ENCODE measurements at places on chromosomes 1 and 21.

GRCh38 chr1:62175568-62176179, 19.0 kb upstream of the L1TD1 start:
- peak; percentile 45 for DNase-seq

DNA sequence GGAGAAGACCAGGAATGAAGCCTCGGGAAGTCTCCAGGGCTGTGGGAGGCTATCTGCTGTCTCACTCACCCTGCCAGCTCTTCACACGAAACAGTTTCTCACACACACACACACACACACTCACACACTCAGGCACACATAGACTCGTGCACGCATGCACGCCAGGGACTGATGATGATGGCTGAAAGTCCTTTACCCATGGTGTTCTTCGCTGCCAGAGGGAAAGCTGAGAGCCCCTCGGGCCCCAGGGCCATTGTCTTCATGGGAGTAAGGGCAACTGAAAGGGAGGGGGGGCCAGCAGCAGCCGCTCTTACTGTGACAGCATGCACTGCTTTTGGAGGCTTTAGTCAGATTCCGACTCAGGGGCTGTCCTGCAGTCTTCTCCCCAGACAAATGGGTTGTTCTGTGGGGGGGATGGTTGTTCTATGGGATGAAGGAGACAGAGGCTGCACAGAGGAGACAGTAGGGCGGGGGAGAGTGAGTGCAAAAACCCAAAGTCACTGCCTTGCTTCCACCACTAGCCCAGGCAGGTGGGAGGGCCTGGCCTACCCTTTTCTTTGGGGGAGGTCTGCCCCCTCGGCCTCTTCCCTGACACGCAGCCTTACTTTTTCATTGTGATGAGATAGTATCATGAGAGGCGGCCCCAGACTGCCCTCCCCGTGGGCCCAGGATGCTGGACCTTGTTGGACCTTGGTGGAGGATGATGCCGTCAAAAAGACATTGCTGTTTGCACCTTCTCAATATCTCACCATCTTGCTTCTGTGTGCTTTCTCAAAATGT, 29.0 kb downstream of the STUM start:
- no peak for DNase-seq

- no peak for DNase-seq
These were observed 165.1 kb downstream of the TGFB2 start for GRCh38 chr1:218510153-218510772.

DNA sequence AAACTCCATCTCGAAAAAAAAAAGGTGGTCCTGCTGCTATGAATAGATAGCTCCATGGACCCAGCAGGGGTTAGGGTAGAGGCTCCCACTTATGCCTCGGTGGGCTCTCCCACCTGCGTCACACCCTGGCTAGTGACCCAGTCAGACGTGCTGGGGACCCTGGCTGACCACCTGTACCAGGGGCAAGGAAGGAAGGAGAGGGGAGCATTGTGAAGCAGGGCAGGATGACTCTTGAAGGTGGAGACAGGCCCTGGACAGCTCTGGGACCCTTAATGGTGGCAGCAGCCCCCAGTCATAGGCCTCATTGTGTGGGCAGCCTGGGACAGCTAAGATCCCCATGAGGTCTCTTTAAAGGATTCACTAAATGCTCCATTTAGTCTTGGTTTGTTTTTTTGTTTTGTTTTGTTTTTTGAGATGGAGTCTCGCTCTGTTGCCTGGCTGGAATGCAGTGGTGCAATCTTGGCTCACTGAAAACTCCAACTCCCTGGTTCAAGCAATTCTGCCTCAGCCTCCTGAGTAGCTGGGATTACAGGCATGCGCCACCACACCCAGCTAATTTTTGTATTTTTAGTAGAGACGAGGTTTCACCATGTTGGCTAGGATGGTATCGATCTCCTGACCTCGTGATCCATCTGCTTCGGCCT, 10.4 kb upstream of the SNAPIN start:
- no peak for DNase-seq

- no peak for DNase-seq
These were observed 68.5 kb upstream of the ZBTB18 start for GRCh38 chr1:243982447-243983018.

- DNase-seq: no peak
These were observed 214.0 kb downstream of the ZC3H11B start for GRCh38 chr1:219398815-219399396.

- DNase-seq: no peak
These were observed 23.7 kb downstream of the ARHGEF16 start for GRCh38 chr1:3478187-3478586.

GRCh38 chr1:162361349-162361748, 15.3 kb downstream of the SPATA46 start:
- DNase-seq: no peak

- no peak for DNase-seq
These were observed 20.2 kb downstream of the DHRS3 start for GRCh38 chr1:12597792-12598191.

GRCh38 chr1:4058706-4059105, 158.6 kb upstream of the C1orf174 start:
- DNase-seq: no peak

DNA sequence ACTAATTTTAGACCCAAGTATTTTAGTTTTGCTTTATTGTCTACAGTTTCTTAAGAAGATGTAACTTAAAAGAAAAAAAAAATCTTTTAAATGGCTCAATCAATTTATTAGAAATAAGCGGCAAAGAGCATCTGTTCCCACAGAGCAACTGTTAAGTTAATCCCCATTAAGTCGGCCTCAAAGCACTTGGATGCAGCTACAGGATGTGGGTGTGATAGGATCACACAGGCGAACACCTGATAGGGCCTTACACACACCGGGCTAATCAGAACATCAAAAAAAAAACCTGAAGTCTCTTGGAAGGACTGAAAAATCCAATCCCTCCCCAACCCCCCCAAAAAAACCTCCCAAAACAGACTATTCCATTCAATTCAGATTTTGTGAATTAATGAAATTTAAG, 23.0 kb downstream of the APP start:
- no peak for DNase-seq

- no peak for DNase-seq
These were observed 3.6 kb downstream of the RPS8 start for GRCh38 chr1:44778705-44779576.

GRCh38 chr1:156247460-156248322, at the start of gene PAQR6:
TSS of gene PAQR6 (minus strand) at chr1:156248056. CDS start at chr1:156246731, 1,325 bp downstream.
- no peak for DNase-seq

DNA sequence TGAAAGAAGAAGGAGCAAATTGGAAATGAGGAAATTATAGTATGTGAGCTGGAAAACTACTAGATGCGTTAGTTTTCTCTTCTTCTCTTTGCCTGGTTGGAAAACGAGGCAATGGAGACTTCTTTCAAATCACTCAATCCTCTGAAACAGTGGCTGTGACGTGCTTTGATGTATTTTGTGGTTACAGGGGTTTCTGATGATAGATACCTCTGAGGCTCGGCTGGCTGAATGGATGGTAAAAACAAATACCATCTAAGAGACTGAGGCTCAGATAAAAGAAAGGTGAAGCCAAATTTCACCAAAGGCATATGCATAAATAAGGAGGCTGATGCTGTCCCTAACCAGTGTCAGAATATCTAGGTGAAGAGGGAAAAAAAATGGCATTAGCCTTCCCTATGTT, 15.1 kb downstream of the MAB21L3 start:
- DNase-seq: no peak

DNA sequence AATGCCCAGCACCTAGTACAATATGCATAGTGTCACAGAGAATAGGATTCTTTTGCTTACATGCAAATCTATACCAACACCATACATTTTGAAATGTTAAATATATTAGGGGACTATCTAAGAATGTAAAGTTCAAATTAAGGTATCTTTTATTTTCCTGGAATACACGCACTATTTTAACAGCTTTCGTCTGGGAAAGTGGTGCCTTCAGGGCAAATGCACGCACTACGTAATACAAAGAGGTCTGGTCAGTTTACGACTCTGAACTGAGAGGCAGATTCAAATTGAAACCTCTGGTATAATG, 931 bp downstream of the FUBP1 start:
- no peak for DNase-seq

DNA sequence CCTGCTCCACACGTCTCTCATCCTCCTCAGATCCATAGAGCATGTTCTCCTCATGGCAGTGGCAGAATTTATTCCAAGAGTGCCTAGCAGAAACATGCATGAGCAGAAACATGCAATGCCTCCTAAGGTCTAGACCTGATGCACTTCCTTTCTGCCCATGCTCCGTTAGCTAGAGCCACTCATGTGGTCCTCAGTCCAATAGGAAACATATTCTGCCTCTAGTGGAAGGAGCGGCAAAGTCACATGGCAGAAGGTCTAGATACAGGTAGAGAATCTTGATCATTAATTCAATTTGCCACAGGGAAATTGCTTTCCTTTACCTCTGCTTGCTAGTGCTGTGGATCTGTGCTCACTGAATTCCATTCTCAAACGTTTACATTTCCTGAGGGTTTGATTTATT, 130.4 kb downstream of the KIF26B start:
- no peak for DNase-seq

DNA sequence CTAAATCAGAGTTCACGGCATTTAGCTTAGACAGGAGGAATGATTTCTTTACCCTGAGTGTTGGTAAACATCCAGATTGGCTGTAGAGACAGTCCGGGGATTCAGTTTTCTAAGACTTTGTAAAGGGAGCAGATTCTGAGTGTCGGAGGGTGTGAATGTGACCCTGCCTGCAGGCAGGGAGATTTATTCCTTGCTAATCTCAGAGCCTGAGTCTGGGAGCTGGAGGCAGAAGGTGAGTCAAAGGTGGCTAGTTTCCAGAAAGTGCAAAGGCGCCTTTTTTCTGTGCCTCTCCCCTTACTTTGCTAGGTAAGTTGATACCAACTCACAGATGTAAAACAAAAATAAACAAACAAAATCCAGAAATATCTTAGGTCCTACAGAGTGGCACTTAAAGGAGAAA, 11.7 kb downstream of the ATP1B1 start:
- DNase-seq: no peak

GRCh38 chr1:3263790-3264189, 190.7 kb upstream of the ARHGEF16 start:
- DNase-seq: no peak

DNA sequence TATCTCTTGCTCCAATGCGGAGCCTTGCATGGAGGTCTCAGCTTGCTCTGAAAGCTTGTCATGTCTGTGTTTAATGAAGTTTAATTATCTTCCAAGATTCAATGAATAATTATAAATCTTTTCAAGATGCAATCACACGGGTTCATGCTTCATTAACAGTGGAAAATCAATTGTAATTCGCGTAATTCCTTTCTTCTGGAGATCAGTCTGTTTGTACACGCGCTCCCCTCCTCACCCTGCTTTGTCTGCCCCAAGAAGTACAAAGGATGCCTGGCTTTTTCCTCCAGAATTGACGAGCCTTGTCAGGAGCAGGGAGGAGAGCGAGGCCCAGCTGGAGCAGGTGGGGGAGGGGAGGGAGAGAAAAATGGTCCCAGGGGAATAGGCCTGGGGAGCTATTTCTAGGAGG, 65.0 kb upstream of the DISP3 start:
- no peak for DNase-seq

DNA sequence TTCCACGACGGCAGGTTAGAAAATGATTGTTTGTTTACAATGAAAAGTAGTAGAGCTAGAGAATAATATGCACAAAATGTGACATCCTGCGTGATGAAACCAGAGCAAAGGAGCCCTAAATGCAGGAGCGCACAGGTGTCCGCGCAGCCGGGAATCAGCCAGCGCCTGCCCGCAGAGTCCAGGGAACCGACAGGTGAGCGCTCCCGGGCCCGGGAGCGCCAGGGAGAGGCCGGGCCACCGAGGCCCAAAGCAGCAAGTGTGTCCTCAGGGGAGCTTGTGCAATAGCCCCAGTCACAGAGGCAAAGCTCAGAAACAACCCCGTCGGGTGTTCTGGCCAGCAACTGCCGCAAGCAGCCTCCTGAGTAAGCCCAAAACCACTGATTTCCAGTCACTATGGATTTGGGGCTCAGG, 789 bp upstream of the GALE start:
- no peak for DNase-seq

- DNase-seq: no peak
These were observed 64.8 kb downstream of the GPR137B start for GRCh38 chr1:236207121-236207520.

DNA sequence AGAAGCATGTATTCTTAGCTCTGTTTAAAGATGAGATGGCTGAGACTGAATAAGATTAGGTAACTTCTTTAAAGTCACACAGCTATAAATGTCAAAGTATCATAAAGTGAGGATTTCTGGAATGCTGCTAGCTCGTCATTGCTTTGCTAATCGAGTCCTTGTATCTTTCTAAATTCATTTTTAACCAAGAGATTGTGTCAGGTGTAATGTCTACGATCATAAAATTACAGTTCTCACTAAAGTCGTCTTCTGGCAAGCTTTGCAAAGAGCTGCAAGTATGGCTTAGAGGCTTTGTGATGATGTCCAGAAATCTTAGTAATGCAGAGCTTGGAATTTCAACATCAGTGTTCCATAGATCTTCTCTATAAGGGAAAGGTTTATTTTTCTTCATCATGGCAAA, 569.8 kb downstream of the LMO4 start:
- DNase-seq: no peak

- peak; percentile 85 for DNase-seq
These were observed 36.5 kb downstream of the MCOLN2 start for GRCh38 chr1:84960371-84960770.

DNA sequence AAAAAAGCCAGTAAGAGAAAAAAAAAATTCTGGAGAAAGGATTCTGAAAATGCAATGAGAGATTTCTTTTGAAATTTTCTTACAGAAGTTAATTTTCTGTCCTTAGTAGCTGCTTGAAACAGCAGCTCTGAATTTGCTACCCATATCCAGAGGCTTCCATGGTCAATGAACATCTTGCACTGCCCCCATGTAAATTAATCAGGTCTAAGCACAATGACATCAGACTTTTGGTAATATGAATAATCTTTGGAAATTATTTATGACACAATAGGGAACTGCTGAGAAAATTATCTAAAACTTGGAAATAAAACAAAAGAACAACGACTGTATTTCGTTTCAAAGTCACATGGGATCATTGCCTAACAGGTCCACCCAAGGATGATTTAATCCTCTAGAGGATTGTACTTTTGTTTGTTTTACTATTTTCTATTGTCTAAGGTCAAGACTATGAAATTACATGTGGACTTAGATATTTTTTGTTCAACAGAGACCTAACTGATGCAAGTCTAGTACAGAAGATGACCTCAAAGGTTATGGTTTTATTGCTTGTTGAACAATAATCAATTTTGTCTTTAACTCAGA, 312.1 kb downstream of the BACH1 start:
- DNase-seq: no peak

GRCh38 chr1:208083016-208083714, 161.0 kb downstream of the PLXNA2 start:
- DNase-seq: no peak

GRCh38 chr21:45644041-45644906, 749 bp downstream of the PCBP3 start:
- no peak for DNase-seq

- DNase-seq: no peak
These were observed 89.9 kb upstream of the JAK1 start for GRCh38 chr1:65056234-65056633.

DNA sequence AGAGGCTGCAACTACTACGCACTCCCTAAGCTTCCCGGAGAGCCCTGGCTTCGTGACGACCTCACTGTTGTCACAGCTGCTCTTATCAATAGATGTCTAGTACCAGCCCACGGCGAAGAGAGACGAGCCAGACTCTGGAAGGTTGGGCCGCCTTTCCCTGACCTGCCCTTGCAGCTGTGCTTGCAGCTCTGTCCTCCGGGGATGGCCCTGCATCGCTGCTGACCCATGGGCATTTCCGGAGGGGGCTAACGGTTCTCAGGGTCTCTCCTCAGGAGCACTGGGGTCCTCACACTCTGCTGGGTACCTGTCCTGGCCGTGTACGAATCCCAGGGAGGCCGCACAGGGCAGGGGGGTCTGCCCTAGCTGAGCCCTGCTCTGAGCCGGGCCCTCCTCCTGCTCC, 93.8 kb upstream of the COL6A1 start:
- no peak for DNase-seq

Data from EL (cell line).